Stimulated activated CD4-positive, alpha-beta T cell treated with anti-CD3 and anti-CD28 coated beads, TNF-alpha, amount 100 ng/mL, for 24 hours (primary cell): ENCODE measurements at places on chromosomes 5 and 9.

DNA sequence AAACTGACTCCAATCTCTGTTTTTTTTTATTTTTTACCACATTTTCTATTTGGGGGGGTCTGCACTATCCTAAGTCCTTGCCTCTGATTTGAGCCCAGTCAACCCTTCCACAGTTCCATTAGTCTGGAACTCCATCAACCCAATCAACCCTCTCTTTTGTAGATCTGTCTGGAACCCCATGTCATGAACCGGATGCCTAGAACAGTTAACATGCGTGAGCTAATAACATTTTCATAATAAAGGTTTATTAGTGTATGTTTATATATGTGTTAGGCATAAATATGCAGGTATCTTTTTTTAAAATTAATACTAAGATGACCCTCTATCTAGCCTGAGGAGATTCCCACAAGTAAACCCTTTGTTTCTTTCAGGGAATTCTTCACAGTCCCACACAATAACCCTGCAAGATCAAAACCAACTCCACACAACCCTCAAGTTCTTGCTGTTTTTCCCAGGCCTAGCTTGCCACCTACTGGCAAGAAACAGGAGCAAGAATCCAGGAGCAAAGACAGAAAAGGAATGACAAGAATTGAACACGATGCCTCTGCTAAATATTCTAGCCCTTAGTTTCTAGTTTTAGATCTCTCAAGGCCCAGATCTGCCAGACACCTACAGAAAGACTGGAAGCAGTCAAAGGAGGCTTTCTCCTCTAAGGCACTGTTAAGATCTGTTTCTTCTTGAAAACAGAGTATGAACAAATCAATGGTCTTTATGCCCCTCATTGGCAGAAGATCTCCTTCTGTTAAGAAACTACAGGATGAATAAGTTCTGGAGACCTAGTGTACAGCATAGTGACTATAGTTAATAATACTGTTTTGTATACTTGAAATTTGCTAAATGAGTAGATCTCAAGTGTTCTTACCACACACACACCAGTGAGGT, 100.4 kb downstream of the TRIM36 start:
- DNase-seq: no peak

- DNase-seq: no peak
Observed at GRCh38 chr9:80699511-80699998, 989.8 kb downstream of the TLE1 start.

- DNase-seq: no peak
Observed at GRCh38 chr9:107375651-107376369, 92.7 kb downstream of the RAD23B start.

- no peak for DNase-seq
Observed at GRCh38 chr9:82275258-82275927, 286.8 kb downstream of the SPATA31D1 start.

DNA sequence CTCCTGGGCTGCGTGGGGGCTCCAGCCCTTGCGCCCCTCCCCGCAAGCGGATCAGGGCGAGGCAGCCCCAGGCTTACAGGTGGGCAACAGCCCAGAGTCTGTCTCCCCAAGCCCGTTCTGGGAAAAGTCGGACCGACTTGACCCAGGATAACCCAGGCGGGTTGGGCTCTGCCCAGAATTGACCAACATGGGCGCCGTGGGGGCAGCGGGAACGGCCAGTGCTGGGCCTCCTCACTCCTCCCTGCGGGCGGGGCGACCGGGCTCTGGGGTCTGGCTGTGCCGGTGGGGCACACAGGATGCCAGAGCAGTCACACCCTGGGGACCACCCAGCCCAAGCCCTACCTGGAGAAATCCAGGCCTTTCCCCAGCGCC, 15.3 kb upstream of the SYNPO start:
- no peak for DNase-seq

DNA sequence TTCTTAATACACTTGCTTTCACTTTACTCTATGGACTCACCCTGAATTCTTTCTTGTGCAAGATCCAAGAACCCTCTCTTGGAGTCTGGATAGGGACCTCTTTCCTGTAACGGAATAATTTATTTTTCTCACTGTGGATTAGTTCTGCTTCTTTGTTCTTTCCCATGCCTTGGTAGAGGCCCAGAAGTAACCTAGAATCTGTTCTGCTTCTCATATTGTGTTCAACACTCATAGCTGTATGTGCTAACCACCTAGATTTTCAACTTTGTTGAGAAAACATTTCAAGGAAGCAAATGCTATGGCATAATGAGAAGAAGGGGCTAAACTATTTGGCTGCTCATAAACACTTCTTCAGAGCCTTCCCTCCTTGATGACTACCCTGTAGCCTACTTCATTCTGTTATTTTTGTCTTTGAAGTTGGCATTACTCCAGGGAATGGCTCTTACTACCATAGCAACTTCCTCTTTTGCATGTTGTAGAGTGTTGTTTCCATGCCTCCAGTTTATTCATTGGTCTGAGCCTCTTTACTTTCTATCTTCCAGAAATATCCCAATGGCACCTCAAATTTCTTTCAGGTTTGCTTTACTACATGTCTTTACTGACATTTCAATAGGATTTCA, 74.3 kb downstream of the KIAA0825 start:
- no peak for DNase-seq

DNA sequence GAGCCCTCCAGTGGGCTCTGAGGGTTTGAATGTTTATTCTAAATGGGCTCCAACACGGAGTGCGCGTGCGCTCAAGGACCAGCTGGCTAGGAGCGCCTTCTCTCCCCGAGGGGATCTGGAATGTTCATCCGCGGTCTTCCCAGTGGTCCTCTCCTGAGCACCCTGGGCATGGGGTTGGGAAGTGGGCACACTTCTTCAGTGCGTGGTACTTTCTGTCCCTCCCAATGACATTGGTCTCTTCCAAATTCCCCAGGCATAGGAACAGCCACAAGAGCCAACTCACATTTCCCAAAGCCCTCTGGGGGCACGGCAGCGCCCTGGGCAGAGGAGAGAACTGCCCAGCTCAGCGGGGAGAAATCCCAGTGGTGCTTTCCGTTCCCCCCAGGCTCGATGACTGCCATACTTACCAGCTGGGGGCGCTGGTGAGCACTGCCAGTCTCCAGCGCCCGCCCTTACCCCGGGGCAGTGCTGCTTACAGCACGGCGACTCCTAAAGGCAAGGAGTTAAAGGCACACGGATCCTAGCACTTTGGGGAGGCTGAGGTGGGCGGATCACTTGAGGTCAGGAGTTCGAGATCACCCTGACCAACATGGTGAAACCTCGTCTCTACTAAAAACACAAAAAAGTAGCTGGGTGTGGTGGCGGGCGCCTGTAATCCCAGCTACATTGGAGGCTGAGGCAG, 29.9 kb upstream of the OBP2B start:
- DNase-seq: peak; percentile 49

DNA sequence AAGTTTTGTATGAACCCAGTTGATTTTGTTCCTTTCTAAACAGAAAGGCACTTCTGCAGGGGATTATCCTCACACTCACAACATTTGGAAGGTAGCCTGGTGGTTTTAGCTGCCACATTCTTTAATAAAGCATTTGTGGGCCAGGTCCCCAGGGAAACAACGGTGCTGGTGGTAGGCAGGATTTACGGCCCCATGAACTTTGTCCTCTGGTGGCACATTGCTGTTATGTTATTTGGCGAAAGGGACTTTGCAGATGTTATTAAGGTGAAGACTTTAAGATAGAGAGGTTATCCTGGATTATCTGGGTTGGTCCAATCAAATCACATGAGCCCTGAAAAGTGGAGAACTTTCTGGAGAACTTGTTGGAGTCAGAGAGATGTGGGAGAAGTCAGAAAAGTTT, 86.3 kb upstream of the C9orf72 start:
- DNase-seq: no peak

- no peak for DNase-seq
Observed at GRCh38 chr9:116099821-116100220, 53.8 kb upstream of the PAPPA start.

DNA sequence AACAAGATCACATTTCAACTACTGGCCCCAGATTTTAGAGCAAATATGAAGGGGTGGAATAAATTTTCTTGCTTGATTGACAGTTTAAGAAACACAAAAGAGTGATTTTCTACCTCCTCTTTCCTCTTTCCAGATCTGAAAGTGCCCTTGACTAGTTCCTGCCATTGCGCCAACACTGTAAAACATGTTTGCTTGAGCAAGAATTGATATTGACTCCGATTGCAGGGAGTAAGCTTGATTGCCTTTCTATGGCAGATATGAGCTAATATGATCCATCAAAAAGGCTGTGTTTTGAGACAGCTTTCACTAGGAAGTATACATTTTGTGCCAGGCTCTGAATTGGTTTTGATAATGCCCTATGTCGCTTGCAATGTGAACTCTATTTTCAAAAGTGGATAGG, 508.8 kb downstream of the SEMA5A start:
- no peak for DNase-seq

DNA sequence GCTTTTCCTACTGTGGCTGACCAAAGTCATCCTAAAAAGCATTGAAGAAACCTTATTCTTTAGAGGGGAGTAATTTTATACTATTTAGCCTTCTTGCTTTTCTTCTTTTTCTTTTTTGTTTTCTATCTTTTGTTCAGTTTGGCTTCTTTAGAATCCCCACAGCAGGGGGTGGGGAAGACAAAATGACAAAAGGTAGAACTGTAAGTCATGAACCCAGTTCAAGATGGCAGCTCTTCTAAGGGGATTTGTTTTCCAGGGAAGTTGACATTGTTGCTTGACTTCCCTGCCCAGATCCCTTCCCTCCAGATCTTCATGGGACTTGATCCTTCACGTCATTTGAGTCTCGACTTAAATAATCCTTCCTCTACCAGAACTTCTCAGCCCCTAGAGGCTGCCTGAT, 692.4 kb upstream of the DMAC1 start:
- no peak for DNase-seq

GRCh38 chr5:137631453-137631852, 104.4 kb downstream of the KLHL3 start:
- no peak for DNase-seq

- DNase-seq: no peak
Observed at GRCh38 chr9:93129286-93129685, 4.8 kb downstream of the NINJ1 start.

DNA sequence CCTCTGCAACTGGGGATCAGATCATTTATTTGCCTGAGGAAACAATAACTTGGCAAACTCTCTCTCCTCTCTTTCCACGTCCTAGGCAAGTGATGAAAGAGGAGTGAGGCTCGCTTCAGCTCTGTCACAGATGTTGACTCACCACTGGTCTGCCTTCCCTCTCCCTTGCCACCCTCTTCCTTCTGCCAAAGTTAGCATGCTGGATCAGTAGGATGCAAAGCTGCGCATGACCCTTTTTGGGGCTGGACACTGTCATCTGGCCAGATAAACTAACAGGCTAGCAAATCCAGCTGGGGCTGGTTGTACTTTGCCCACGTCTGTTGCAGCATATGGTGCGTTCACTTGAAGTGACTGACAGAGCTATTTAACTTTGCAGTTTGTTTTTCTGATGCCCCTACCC, 36.2 kb upstream of the SMARCA2 start:
- no peak for DNase-seq

DNA sequence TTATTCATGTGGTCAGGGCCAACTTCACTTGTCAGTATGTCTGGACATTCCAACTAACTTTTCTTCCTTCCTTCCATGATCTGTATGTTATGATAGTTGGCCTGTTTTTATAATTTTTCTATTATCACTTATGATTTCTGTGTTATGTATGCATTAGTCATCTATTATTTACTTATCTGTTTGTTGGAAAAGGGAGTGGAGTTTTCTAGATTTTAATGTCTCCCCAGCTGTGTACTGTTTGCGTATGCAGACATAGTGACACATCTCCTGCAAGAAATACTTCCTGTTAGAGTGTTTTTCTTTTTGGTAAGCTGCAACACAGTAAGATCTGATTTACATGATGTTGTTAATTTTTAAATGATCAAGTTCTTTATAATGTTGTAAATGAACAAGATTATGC, 8.7 kb upstream of the INSYN2B start:
- DNase-seq: no peak

GRCh38 chr9:133403766-133404453, 13.9 kb downstream of the REXO4 start:
- peak; percentile 27 for DNase-seq

GRCh38 chr9:38254151-38254550, 138.4 kb upstream of the ALDH1B1 start:
- DNase-seq: no peak

GRCh38 chr5:153147891-153148623, 342.4 kb upstream of the GRIA1 start:
- DNase-seq: no peak

DNA sequence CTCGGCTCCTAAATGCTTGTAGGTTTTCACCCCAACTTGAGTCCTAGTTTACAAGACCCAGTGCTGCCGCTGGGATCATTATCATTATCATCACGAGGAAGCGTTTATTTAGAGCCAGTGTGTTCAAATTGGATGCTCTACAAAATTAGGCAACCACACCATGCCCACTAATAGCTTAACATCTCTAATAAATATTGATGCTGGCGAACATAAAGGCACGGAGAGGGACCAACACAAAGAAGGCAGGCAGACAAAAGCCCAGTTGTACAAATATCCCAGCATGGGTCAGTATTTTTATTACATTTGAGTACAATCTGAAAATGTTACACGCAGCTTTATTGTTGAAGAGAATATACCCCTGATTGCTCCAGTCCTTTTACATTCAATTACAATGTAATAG, 4.7 kb downstream of the CFAP77 start:
- DNase-seq: no peak

GRCh38 chr5:170111088-170111785, 5.5 kb downstream of the FOXI1 start:
- no peak for DNase-seq

- no peak for DNase-seq
Observed at GRCh38 chr9:126752881-126753670, 51.8 kb upstream of the ZBTB43 start.

DNA sequence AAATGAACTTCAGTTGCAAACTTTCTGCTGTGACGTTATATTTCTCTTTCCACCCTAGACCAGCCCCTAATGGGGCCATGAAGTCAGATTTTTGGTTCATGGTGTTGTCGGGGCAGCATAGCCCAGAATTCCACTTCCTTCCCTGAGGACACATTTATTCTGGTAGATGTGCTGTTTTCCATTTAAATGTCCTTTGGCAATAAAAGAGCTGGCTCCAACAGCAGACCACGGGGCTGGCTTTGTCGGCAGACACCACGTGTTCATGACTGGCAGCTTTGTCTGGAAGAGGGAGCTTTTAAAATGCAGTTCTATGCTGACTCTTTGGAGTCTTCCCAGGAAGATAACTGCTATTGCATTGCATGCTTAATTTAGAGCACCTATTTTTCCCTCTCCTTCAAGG, 17.6 kb upstream of the LCP2 start:
- no peak for DNase-seq

GRCh38 chr9:137764171-137764671, 113.4 kb upstream of the CACNA1B start:
- no peak for DNase-seq

DNA sequence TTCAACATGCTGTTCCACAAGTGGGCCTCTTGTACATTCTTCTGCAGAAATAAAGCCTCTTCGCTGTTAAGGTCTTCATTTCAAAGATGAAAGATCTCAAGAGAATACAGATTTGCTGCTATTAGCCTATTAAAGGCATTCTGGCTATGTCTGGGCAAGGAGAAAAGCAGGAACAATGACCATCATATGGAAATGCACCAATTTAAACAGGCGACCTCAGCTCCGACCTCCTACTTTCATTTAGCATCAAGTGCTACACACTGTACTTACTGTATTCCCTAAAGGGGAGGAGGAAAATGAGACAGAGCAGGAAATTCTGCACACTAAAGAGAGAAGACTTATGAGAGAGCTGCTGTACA, 64.8 kb downstream of the HABP4 start:
- no peak for DNase-seq
